ENCODE measurements at places on chromosomes 5 and 9. TPM values are rescaled to one million over a fixed set of nuclear protein-coding genes. Genes with fewer than 3 reads are reported as not detected.

GRCh38 chr5:118378959-118379358, 609.4 kb downstream of the DTWD2 start:
- H3K4me3 ChIP-seq: no peak overlapping the region
- DNase-seq: no peak
- no peaks in the 10 kb centered on the region for H3K36me3 ChIP-seq
- H3K4me1 ChIP-seq: no peaks in the 10 kb centered on the region

The ZDHHC11B gene
- 0.29 TPM for total RNA-seq

The PITX1 gene
- not detected for total RNA-seq

The LAMC3 gene
- 0.20 TPM for total RNA-seq

DNA sequence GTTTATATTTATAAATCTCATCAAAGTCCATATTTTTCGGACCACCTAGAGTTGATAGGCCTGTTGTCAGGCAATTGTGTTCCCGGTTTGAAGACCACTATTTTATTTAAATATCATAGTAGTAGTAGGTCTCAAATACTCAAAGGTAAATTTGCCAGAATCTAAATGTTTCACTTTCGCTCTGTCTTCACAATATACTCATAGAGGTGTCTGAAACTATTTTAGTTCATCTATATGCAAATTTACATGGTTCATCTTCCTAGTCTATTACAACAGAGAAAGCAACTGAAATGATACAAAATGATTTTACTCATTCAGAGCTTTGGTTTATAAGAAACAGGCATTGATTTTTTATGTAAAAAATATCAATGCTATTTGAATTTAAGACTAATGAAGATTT, 1897.5 kb downstream of the EFNA5 start:
- H3K27ac ChIP-seq: no peak overlapping the region
- no peaks in the 10 kb centered on the region for H3K4me1 ChIP-seq
- no peak for DNase-seq
- no peak overlapping the region for H3K4me3 ChIP-seq

The TXNDC8 gene
- total RNA-seq: not detected

The BASP1 gene
- 273 TPM for total RNA-seq

The ALDH7A1 gene
- 85.5 TPM for total RNA-seq

- H3K36me3 ChIP-seq: no peaks in the 10 kb centered on the region
- H3K4me3 ChIP-seq: no peak overlapping the region
- DNase-seq: no peak
- no peaks in the 10 kb centered on the region for H3K27me3 ChIP-seq
- H3K4me1 ChIP-seq: peaks cover 22% of the 10 kb centered on the region
Measured at GRCh38 chr5:54717870-54718269, 200.3 kb downstream of the SNX18 start.

DNA sequence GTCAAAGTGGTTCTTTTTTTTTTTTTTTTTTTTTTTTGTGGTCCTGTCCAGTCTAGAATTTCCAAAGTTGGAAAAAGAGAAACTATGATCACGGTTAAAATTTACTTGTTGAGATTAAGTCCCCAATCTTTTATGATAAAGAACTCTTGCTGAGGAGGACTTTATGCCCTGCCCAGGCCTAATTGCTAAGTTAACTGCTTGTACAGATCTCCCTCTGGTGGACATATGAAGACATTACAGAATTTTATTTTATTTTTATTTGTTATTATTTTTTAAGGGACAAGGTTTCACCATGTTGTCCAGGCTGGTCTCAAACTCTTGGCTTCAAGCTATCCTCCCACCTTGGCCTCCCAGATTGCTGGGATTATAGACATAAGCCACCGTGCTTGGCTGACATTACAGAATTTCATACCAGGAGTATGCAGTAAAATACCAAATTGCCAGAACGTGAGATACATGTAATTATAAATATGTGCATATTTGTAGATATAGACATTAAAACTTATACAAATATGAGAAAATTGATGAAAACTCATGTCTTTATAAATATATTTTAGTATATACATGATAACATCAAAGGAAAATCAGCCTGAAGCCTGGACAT, 91.2 kb downstream of the RFK start:
- H3K4me1 ChIP-seq: no peaks in the 10 kb centered on the region
- H3K27ac ChIP-seq: no peak overlapping the region
- H3K4me3 ChIP-seq: no peak overlapping the region
- H3K36me3 ChIP-seq: no peaks in the 10 kb centered on the region

- no peaks in the 10 kb centered on the region for H3K27me3 ChIP-seq
- no peak for DNase-seq
- H3K4me3 ChIP-seq: no peak overlapping the region
- peaks cover 24% of the 10 kb centered on the region for H3K4me1 ChIP-seq
- H3K27ac ChIP-seq: no peak overlapping the region
- H3K36me3 ChIP-seq: peaks cover 4% of the 10 kb centered on the region
Measured at GRCh38 chr9:37920471-37921167, 16.7 kb upstream of the SLC25A51 start.

DNA sequence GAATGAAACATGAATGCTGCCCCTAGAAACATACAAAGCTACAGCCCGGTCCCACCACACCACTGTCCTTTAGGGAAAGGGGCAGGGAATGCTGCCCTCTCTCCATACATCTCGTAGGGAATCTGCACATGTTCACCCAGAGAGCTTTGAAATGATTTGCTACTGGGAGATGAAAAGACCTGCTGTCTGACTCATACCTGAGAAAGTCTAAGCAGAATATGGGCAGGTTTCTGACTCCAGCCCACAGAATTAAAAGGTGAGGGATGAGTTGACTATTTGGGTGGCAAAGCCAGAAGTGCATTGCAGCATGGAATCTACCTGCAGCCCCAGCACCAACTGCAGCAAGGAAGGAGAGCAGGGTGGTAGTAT, 297.9 kb downstream of the TLE1 start:
- no peak for DNase-seq
- H3K4me1 ChIP-seq: peaks cover 23% of the 10 kb centered on the region

The RANBP17 gene
- total RNA-seq: 15.9 TPM

The FGF18 gene
- total RNA-seq: 0.89 TPM

- no peak for DNase-seq
- H3K27me3 ChIP-seq: no peaks in the 10 kb centered on the region
- H3K27ac ChIP-seq: no peak overlapping the region
- H3K36me3 ChIP-seq: no peaks in the 10 kb centered on the region
Measured at GRCh38 chr5:167155387-167156005, 1135.9 kb upstream of the WWC1 start.

DNA sequence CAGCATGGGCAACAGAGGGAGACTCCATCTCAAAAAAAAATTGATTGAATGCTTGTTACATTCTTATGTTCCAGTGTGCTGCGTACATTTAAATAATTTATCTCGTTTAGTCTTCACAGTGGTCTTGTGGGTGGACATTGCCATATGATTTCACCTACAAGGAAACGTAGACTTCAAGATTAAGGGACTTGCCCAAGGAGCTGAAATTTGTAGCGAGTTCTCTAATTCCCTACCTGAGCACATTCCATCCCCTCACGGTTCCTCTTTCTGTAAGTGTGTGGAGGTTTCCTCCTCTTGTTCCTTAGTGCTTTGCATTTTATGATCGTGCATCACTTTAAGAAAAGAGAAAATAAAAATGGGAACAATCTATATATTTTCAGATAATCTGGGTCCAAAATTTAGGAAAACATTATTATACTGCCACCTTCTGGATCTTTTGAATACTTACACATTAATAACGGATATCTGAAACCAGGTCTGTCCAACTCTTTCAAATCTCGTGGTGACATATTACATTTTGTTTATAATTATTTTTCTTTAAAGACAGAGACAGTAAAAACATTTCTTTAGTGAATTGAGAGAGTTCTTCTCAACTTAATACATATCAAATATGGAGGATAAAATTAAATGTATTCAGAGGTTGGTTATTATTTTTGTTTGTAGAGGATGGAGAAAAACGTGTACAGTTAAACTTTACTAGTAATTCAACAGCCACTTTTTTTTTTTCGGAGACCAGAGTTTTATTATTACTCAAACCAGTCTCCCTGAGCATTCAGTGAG, 29.9 kb upstream of the C7 start:
- no peak overlapping the region for H3K27ac ChIP-seq
- no peaks in the 10 kb centered on the region for H3K27me3 ChIP-seq
- no peak overlapping the region for H3K4me3 ChIP-seq
- H3K4me1 ChIP-seq: no peaks in the 10 kb centered on the region
- H3K36me3 ChIP-seq: no peaks in the 10 kb centered on the region

DNA sequence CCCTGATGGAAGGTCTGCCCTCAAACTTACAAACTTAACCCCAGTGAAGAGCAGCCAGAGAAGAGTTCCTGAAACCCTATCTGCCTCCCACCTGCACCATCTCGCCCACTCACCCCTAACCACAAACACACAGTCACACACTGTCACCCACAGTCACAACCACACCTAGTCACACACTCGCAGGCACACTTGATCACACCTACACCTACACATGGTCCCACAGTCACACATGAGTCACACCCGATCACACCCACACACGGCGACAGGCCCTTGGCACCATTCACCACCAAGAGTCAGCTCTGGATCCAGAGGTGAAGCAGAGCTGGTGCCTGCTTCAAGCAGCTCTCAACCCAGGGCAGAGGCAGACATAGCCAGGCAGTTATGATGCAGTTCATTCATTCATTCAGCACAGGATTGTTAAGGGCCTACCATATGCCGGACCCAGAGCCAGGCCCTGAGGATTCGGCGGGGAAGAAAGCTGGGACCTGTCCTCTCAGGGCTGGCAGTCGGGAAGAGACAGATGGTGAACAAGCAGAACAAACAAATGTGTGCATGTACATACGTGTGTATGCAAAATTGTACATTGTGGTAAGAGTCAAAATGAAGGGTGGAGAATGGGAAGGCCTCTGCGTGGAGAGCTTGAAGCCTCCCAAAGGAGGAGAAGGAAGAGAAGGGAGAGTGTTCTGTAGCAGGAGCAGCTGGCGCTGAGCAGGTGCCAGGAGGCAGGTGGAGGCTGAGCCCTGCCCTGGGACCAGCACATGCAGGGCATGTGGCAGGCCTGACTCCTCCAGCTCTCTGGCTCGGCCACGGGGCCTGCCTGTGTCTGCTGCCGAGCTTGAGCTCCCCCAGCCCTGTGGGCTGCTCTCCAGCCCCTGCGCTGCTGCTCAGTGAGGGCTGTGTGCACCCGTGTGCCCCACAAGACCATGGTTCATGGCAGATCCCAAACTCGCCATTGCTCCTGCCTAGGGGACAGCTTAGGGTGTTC, 6.4 kb downstream of the TSPAN17 start:
- DNase-seq: no peak
- H3K36me3 ChIP-seq: no peaks in the 10 kb centered on the region
- no peaks in the 10 kb centered on the region for H3K27me3 ChIP-seq
- no peak overlapping the region for H3K4me3 ChIP-seq
- peaks cover 16% of the 10 kb centered on the region for H3K4me1 ChIP-seq

The ATP10B gene
- total RNA-seq: not detected

DNA sequence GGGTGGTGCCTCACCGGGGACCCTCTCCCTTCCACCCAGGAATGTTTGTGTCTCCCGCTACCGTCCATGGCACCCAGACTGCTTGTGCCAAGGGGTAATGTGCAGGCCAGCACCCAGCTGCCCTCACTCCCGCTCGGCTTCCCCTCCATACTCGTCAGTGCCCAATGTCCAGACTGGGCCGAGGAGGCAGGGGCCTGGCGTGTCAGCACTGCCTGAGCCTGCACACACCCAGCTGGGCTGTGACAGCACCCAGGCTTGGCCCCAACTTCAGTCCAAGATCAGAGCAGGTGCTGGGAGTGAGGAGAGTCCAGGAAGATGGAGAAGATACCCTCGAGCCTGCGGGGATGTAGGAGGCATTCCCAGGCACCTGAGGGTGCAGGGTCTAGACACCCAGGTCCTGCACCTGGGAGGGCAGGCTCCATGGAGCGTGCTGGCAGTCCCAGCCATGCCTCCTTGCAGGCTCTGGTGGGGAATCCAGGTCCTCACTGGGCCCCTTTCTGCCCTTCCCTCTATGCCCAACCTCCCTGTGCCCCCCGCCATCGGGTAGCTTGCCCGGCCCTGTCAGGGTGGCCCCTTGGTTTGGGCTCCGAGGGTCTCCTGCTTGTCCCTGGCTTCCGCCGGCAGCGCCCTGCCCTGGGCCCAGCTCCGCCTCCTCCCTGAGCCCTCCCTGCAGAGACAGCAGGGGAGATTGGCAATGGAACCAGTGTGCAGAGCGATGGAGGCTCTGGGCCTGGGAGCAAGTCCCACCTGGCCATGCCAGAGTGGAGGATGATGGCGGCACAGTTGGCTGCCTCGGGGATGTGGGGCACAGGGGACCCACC, 250.8 kb upstream of the EDIL3 start:
- H3K27me3 ChIP-seq: no peaks in the 10 kb centered on the region
- no peak for DNase-seq
- H3K4me1 ChIP-seq: no peaks in the 10 kb centered on the region
- H3K27ac ChIP-seq: no peak overlapping the region
- no peak overlapping the region for H3K4me3 ChIP-seq

The TNFSF15 gene
- 10.3 TPM for total RNA-seq

GRCh38 chr5:172403189-172403796, 51.0 kb downstream of the SH3PXD2B start:
- peak overlapping the region; percentile 8 for H3K27ac ChIP-seq
- H3K36me3 ChIP-seq: peaks cover 22% of the 10 kb centered on the region
- H3K27me3 ChIP-seq: no peaks in the 10 kb centered on the region

DNA sequence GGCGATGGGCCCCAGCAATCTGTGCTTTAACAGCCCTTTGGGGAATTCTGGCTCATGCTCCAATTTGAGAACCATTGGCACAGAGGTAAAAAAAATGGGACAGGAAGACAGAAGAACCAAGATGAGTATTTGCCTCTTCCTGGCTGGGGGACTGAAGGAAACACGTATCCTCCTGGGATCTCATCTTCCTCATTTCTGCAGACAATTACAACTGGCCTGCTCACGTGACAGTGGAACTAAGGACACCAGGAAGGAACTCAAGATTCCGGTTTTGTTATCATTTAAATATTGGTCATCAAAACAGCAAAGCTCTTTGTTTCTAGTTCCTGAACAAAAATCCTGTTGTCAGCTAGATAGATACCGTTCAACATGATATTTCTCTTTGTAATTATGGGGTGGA, 216.0 kb upstream of the DAP start:
- H3K27ac ChIP-seq: no peak overlapping the region
- no peak overlapping the region for H3K4me3 ChIP-seq
- no peaks in the 10 kb centered on the region for H3K36me3 ChIP-seq
- no peaks in the 10 kb centered on the region for H3K4me1 ChIP-seq
- H3K27me3 ChIP-seq: no peaks in the 10 kb centered on the region

Measured in astrocyte (in vitro differentiated cells and primary cell).